SK-N-SH (cell line): ENCODE measurements at places on chromosomes 2 and 18. TPM values are rescaled to one million over a fixed set of nuclear protein-coding genes. Genes with fewer than 3 reads are reported as not detected.

Gene EIF5B
- 8.7 and 9.8 TPM in 2 replicates for polyA plus RNA-seq

Gene ZNG1B
- 14.5 and 19.8 TPM in 2 replicates for polyA plus RNA-seq

- no peak for DNase-seq
Observed at GRCh38 chr2:64837116-64837731, 152.0 kb upstream of the SLC1A4 start.

DNA sequence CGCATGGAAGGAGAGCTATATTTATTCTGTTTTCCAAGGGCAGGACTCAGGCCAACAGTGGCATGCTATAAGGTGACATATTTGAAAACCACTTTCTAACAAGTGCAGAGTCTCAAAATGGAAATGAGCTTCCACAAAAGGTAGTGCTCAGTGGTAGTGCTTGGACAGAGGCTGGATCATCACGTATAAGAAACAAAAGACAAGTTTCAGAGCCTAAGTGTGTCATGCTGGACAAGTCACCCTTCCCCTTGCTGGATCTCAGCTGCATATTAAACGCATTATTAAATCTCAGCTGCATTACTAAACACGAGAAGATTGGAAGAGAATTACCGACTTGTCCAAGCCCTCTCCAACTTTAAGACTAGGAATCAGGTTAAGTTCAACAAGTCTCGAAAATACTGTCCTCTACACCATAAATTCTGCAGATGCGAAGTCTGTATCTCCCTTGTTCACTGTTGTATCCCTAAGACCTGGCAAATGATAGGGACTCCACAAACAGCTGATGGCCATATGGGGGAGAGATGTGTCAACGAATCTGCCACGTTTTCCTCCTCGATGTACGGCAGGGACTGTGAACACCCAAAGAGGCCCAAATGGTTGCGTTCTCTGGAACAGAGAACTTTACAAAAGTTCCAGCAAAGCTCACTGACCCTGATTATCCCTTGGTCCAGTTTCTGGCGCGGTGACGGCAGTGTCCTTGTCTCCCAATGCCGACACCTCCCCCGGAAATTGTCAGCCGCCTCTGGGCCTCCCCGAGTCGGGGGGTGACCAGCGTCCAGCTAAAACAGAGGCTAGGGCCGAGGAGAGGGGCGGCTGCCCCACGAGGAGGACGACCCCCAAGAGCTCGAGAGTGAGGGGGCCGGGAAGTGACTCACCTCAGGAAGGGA lies 611 bp downstream of the NOL10 start:
- DNase-seq = no peak

Gene MC4R
- 0.21 and 0.62 TPM in 2 replicates for polyA plus RNA-seq
